ENCODE measurements at places on chromosomes 3 and 15.
A peak's percentile ranks its signal among the peaks of the same experiment; 100 is the strongest.

GRCh38 chr15:50543556-50543955, 2.9 kb downstream of the USP50 start:
- DNase-seq, result no peak

DNA sequence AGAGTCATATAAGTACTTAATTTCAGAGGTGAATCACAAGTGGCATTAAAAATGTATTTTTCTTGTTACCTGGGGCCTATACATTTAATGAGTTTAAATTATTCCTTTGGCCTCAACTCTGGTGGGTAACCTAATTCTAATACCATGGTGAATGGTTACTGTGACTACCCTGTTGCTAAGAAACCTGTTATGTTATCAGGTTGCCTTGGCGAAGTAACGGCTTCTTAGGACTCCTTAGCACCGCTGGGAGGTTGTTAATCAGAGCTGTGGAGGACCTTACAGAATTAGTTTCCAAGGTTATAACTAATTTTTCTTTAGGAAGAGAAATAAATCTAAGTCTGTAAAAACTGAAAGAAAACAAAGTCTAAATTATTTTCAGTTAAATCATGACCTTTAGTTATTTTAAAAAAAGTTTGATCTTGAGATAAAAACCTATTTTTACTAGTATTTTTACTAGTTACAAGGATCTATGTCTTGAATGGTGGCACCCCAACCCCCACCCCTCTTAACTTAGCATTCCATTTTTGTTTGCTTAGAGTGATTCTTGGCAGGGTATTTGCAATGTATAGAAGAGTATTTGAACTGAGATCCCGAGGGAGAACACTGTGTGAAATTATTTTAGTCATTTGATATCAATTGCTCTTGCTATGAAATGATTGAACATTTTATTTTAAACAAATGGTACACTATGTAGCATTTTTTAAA, 155.5 kb downstream of the FNDC3B start:
- DNase-seq, result no peak

GRCh38 chr15:51907136-51907862, 64.3 kb downstream of the LEO1 start:
- no peak for DNase-seq

- DNase-seq, result peak; percentile 26
Observed at GRCh38 chr3:152183473-152183872, 85.3 kb upstream of the MBNL1 start.

- no peak for DNase-seq
Observed at GRCh38 chr15:55990998-55991397, 2.4 kb downstream of the NEDD4 start.

GRCh38 chr3:54123003-54123775, 837 bp downstream of the CACNA2D3 start:
- no peak for DNase-seq

- no peak for DNase-seq
Observed at GRCh38 chr15:66907826-66908743, 157.3 kb upstream of the SMAD3 start.

- no peak for DNase-seq
Observed at GRCh38 chr15:67196222-67196621, 58.2 kb downstream of the AAGAB start.

DNA sequence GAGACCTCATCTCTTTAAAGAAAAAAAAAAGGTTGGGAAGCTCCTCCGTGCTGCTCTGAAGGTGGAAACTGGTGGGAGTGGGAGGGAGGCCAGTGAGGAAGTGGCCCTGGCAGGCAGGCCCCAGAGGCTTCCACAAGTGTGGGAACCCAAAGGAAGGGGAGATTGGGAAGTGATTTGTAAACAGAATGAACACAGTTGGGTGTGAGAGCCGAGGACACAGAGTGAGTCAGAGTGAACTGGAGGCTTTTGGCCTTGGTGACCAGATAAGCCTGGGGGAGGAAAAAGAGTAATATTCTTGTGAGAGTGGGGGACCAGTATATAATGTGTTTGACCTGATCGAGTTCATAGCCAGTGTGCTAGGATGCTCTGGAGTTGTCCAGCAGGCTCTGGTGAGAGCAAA, 23.0 kb downstream of the MKRN2 start:
- DNase-seq, result no peak

DNA sequence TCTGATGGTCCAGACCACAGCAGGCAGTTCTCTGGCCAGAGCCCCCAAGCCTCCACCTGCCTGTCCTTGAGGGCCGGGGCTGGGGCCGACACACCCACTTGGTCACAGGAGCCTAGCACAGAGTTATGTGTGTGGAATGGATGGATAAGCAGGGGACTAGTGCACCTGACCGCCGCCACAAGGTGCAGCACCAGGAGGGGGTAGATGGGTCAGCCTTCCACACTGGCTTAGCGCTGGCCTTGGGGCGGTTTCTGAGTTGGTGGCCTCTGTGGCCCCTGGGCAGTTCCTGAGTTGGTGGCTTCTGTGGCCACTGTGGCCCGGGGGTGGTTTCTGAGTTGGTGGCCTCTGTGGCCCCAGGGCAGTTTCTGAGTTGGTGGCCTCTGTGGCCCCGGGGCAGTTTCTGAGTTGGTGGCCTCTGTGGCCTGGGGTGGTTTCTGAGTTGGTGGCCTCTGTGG, 75.8 kb downstream of the FBLN2 start:
- DNase-seq, result no peak

Measured in activated CD4-positive, CD25-positive, alpha-beta regulatory T cell (primary cell).